ENCODE measurements at places on chromosomes 16 and 17.

DNA sequence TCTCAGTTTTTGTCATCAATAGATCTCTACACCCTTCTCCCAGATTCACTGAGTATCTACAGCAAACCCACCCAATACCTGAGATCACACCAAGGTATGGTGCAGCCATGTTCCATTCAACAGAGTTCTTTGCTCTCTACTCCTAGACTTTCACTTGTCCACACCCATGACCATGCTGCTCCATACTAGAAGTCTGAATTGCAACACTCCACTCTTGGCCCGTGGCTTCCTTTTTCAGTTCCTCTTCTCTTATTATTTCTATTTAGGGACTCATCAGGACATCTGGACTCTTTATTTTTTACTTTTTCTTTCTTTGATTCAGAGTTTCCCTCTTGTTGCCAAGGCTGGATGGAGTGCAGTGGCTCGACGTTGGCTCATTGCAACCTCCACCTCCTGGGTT is 37.1 kb downstream of the YWHAE start:
- no peak for ATAC-seq

GRCh38 chr17:67293251-67294203 is 48.5 kb upstream of the HELZ start:
- ATAC-seq, result peak; percentile 87

DNA sequence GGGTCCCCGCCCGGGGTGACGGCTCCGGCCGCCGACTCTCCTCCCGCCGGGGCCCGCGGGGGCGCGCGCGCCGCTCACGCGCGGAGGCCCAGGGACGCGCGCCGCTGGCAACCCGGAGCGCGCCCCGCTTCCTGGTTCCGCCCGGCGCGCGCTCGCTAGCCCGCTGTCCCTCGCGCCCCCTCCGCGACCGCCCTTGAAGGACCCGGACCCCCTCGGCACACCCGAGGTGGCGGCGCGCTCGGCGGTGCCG is at the start of gene STAT5B:
STAT5B (minus strand) TSS at position 33 of the 250 bp plus-strand sequence. CDS start 44,264 bp downstream, outside the sequence.
- peak; percentile 57 for ATAC-seq

DNA sequence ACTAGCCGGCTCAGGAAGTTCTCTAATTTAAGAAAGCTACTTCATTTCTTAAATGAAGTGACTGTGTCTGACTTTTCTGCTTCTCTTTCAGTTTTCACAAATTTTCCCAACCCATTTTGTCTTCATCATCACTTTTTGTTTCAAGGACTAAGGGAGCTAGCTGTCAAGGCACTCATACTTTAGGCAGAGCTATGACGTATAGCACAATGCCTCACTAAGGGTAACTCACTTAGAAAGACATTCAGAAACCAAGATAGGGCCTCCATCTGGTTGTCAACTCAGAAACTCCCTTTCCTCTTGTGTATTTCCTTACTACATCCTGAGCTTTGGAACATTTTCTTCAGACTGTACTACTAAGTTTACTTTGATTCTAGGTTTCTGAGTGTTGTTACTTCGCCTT is 397.9 kb downstream of the TOX3 start:
- ATAC-seq, result no peak

DNA sequence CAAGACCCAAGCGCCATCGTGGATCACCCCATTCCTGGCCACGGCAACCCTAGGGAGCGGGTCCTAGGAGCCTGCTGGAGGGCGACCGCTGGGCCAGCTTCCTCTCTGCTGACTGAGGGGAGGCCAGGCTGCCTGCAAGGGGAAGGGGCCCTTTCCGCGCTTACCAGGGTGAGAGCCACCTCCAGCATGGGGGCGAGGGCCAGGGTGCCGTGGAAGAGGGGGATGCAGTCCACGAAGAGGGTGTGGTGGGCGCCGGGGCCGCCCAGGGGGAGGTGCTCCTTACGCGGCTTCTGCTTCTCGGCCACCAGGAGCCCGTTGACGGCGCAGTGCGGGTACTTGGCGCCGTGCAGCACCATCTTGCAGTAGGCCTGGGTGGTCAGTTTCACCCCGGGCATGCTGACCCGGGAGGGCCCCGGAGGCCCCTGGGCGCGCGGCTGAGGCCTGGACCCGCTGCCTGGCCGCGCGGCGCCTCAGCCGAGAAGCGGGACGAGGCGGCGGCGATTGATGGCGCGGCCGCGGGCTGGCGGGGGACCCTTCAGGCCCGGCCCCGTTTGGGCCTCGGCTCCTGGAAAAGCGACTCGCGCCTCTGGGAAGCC is 345 bp downstream of the EMC8 start:
- peak; percentile 36 for ATAC-seq
